ENCODE measurements at places on chromosomes 4 and X.

DNA sequence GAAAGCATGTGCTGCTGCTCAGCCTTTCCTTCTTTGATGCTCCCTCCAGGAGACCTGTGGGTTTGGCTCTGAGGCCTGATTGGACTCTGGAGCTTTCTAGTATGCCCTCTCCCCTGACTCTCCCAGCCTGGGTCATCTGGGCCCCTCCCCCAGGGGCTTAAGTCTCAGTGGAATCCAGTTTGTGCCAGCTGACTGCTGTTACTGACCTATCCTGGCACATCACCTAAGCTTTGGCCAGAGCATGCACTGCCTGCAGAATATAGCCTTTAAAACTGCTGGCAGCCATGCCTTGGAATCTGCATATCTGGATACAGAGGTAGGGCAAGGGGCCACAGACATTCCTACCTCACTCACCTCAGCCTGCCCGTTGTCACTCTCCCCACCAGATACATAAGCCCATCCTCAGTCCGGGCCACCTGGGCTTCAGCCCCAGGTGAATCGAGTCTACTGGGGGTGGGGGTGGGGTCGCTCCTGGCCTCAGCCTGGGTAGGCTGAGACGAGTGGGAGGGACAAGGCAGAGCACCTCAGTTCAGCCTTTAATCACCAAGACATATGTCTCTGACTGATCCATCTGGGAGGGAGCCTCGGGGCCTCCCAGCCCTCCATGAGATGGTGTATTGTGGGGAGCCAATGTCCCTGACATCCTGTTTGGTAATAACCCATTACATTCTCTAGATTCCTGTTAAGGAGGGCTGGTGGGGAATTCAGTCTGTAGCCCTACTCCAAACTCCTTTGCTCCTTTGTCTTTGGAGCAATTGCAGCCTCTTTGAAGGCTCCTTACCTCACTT is 61.2 kb downstream of the STARD8 start:
- DNase-seq: no peak

GRCh38 chr4:95867919-95868318 is 28.0 kb downstream of the PDHA2 start:
- DNase-seq: no peak

GRCh38 chrX:38103857-38104812 is 97.8 kb downstream of the SYTL5 start:
- DNase-seq: no peak

DNA sequence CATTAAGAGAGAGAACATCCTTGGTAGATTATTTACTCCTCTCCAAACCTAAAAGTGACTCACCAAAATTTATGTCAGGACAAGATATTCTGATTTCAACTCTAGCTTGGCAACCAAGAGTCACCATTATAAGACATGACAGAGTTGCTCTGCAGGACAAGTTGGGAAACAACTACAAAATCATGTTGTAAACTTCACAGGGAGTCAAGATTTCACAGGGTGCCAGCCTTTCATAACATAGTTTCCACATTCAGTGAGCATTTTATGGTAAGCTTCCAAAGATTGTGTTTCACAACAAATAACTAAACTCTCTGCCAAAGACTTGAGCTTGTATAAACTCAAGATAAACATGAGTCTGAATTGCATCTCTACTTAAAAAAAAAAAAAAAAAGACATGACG is 121.0 kb upstream of the DIAPH2 start:
- DNase-seq: no peak

DNA sequence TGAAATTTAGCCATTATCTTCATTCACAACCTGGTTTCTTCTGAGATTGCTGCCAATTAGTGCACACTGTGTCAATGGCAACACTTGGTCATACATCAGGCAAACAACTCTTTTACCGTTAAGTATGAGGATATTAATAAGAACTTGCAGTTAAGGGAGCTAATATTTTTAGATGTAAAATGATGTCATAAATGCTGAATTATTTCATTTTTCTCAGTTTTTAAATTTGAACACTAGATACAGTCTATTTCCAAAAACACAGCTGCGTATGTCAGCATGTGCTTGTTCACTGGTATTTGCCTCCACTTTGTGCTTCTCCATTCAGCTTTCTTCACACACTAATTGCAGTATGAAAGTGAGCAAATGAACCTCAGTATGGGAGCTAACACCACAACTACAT is 1.6 kb downstream of the KLHL13 start:
- DNase-seq: peak; percentile 12

- DNase-seq: no peak
These were observed at the start of gene SMIM10L2A for GRCh38 chrX:135421932-135422809. Gene SMIM10L2A, plus strand, starts transcription at chrX:135421944. Its CDS starts 188 bp downstream, at chrX:135422132.
